ENCODE measurements at places on chromosomes 6 and 20.
A peak's percentile ranks its signal among the peaks of the same experiment; 100 is the strongest.

DNA sequence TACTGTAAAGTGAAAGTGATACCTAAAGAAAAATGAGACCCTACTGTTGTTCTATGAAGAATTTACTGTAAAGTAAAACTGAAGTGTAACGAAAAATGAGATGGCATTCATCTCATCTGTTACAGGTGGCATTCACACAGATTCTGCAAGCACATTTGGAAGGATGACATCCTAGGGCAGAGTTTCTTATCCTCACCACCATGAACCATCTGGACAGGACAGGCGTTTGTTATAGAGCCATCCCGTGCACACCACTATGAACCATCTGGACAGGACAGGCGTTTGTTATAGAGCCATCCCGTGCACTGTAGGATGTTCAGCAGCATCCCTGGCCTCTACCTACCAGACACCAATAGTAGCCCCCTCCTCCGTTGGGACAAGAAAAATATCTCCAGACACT is 294.8 kb downstream of the GMDS start:
- no peak for DNase-seq

- no peak for DNase-seq
These were observed 31.3 kb downstream of the MBOAT1 start for GRCh38 chr6:20180935-20181334.

DNA sequence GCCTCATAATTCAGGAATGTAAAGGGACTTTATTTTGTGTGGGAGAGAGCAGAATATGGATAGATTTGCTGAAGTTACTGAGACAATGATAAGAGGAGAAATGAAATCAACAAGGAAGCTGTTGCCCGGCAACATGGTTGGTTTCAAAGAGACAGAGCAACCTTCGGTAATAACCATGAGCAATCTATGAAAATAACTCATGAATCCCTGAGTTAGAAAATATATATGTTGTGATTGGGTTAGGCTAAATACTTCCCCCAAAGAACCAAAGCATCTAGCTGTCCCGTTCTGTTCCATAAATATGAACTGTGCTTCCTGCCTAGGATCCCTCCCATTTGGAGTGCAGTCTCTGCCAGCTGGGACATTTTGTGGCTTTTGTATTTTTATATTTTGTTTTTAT is 23.1 kb downstream of the SERPINB1 start:
- no peak for DNase-seq

DNA sequence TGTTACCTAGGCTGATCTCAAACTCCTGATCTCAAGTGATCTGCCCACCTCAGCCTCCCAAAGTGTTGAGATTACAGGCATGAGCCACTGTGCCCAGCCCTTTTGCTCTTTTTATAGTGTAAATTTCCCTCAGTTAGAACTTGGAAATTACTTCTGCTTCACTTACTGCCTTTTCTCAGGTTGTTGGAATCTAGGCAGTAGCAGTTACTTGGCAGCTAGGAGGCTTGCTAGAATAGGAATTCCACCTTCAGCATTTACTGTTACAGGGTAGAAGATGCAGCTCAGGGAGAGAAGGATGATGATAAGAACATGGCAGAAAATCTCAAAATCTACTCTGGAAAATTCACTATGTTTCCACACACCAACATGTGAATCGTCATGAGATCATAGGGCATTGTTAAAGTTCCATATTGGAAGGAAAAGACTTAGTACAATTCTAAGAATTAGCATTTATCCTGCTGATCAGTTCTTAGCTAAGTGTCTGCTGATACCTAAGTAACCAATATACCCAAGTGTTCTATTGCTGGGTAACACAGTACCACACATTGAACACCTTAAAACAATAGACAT is 182.2 kb downstream of the SLC16A10 start:
- DNase-seq: no peak

DNA sequence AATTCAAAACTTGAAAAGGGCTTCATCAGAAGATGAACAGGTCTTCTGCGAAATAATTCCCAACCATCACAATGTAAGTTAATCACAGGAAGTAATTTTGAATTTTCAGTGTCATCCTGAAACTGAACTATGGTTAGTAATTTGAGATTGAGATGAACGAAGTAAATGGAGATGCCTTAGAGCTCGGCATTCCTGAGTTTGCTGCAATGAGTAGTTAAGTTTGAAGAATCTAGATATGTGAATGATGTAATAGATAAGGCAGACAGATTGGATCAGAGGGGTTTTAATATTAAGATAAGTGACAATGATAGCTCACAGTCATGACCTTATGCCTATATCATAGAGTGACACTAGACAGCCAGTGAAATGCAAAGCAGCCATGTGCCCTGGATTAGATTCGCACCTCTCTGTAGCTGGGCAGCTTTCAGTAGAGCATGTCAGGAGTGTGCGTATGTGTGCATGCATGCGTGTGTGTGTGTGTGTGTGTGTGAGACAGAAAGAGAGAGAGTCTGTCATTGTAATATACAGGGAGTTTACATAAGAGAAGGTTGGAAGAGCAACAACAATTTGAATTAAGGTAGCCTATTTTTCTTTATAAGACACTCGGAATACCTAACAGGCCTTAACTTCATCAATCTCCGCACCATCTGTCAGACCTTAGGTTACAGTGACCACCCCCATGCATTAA is 233.0 kb downstream of the GMPR start:
- DNase-seq: no peak

GRCh38 chr6:79672631-79673111 is 41.5 kb downstream of the SH3BGRL2 start:
- DNase-seq: no peak

DNA sequence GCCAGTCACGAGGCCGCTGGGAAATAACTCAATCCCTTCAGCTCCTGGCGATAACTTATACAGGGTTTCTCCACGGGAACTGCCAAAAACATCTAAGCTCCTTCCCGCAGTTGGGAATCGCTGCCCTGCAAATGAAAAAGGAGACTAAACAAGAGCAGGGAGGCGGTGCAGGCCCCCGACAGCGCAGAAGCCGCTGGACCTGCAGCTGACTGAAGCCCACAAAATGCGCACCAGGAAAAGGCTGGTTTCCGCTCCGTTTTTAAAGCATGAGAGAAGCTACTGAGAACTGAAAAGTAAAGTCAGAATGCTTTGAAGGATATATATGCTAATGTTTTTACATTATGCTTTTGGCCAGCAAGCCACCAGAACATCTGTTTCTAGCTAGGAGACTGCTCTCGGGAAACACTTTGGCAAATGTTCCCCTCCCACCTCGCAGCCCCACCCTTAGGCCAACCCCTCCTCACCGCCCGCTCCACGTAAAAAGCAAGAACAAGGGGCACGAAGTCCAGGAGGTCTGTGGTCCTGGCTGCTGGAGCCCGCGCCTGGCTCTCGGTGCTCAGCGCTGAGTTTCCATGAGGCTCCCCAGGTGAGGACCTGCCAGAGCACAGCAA is 90.5 kb downstream of the SOD2 start:
- peak; percentile 87 for DNase-seq

DNA sequence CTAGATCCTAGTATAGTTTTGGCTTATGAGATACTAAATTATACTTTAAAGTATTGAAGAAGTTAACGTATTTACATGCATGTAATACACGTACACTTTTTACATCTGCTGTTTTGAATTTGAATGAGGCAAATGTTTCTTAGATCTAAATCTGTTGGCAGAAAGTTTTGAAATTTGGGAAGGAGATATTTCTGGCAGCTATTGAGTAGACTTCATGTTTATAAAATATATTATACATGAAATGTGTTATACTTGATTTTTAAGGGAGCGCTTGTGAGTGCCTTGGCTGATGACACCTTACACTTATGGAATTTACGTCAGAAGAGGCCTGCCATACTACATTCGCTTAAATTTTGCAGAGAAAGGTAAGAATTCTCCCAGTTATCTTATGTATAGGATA is 34.7 kb downstream of the STXBP5 start:
- no peak for DNase-seq

- no peak for DNase-seq
These were observed 80.6 kb downstream of the ADGB start for GRCh38 chr6:146679386-146679785.

DNA sequence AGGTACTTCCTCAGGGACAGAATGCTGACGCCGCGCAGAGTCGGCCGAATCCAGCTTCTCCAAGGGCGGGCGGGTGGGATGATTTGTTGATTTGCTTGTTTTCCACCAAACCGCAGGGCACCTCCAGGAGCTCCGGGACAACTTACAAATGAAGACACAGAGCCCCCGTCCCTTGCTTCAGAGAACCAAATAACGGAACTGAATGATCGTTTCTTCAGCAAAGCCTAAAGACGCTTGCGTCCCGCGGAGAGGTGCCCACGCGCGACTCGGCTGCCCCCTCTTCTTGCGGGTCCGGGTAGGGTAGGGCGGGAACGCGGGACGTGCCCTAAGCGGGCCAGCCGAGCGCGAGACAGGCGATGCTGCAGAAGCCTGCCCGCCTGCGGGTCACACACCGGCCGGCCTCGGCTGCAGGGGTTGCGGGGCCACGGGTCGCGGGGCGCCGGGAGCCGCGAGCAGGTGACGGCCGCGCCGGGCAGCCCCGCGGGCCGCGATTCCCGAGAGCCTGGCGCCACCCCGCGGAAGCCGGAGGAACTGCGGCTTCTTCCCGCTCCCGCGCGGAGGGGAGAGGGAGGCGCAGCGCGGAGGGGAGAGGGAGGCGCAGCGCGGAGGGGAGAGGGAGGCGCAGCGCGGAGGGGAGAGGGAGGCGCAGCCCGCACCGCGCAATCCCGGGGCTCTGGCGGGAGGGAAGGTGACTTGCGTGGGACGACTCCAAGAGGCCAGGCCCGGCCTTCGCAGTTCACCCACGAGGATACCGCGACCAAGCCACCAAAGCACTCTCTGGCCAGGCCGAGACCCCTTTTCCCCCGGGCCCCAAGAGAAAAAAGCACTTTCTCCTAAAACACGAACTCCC is 7.7 kb upstream of the FOXF2 start:
- peak; percentile 71 for DNase-seq
